ENCODE measurements at places on chromosomes 7 and 10.
A peak's percentile ranks its signal among the peaks of the same experiment; 100 is the strongest.

GRCh38 chr7:93923296-93923695 is 1.8 kb downstream of the GNG11 start:
- DNase-seq: no peak

DNA sequence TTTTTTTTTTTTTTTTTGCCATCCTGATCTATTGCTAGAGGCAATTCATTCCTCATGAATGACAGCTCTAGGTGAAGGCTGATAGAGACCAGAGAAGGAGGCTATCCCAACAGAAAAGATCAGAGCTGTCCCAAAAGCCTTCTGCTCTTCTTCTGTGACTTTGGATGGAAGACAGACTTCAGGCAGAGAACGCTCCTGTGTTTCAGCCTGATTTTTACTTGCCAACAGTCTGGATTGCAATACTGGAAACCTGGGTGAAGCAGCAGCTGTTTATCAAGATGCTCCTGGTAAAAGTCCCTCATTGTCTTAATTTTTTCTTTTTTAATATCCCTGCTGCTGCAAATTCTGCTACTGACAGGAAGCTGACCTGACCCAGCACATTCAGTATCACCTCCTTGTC is 219.5 kb downstream of the CCDC3 start:
- DNase-seq: no peak

DNA sequence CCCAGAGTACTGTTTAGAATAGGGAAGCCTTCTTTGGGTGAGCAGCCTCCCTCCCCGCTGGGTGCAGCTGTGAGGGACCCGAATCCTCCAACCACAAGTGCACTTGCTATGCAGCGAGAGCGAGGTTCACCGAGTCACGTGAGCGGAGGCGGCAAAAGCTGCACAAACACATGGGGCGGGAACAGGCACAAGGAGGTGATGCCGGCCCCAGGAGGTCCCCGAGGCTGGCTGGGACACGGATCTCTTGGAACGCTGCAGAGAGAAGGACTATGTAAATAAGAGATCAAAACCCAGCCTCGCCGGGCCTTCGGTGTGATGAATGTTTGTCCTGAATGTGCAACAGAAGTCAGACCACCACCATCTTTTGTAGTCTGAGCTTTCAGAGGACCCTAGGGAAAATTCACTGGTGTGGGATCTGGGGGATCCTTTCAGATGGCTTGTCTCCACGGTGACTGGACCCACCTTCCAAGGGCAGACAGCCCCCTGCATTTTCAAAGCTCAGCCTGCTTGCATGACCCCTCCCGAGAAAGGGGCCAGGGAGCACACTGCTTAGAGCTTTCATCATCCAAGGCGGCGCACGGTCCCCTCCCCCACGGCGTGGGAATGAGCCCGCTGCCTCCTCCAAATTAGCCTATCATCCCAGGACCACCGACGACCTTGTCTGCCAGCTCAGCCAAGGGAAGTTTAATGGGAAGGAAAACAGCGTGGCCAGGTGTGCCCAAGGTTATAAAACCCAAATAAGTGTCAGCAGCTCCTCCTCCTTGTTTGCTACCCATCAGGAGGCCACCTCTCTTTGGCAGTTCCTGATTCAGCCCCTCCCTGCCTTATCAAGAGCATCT is 327.7 kb downstream of the CXCL12 start:
- DNase-seq: no peak

GRCh38 chr10:49180444-49180860 is 7.7 kb downstream of the TMEM273 start:
- DNase-seq: no peak

DNA sequence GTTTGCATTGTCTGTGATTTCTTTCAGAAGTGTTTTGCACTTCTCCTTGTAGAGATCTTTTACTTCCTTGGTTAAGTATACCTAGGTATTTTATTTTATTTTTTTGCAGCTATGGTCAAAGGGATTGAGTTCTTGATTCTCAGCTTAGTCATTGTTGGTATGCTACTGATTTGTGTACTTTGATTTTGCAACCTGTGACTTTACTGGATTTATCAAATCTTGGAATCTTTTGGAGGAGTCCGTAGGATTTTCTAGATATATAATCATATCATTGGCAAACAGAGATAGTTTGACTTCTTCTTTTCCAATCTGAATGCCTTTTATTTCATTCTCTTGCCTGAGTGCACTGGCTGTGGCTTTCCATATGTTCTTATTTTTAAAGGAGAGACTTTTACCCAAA is 41.9 kb downstream of the CCSER2 start:
- no peak for DNase-seq

DNA sequence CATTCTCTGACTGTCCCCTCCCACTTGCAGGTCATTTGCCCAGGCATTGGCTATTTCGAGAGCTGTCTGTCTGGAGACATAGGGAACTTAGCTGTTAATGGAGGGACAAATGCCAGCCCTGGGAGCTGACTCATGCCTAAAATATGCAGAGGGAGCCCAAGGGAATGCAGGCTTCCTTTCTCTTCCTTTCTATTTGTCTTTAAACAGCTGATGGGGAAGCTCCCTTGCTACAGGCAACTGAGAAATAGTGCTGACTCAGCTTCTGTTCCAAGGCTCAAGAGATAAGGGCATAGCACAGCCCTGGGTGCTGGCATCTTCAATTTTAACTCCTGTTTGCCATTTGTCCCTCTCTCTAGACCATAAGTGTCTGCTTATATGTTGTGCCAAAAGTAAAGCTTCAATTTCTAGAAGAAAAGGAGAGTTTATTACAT is 82.7 kb upstream of the C1GALT1 start:
- peak; percentile 60 for DNase-seq

DNA sequence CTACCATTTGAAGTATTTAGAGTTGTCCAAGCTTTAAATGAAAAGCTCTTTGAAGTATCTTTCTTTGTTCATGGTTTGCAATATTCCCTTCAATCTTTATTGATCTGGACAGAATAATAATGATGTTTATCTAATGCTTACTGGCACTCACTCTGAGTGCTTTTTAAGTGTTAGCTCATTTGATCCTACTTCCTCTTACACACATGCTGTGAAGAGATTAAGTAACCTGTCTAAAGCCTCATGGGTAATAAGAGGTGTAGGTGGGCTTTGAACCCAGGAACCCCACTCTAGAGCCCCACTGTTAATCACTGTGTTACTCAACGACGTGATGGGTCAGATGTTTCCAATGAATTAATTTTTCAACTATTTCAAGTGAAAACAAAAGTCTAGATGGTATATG is 31.1 kb upstream of the ADD3 start:
- no peak for DNase-seq

GRCh38 chr10:953836-954235 is 22.3 kb upstream of the LARP4B start:
- DNase-seq: no peak

DNA sequence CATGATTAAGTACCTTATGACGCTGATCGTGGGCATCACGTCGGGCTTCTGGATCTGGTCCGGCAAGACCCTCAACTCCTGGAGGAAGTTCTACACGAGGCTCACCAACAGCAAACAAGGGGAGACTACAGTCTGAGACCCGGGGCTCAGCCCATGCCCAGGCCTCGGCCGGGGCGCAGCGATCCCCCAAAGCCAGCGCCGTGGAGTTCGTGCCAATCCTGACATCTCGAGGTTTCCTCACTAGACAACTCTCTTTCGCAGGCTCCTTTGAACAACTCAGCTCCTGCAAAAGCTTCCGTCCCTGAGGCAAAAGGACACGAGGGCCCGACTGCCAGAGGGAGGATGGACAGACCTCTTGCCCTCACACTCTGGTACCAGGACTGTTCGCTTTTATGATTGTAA is 2.5 kb downstream of the FZD1 start:
- no peak for DNase-seq

GRCh38 chr10:119348516-119349240 is 141.3 kb downstream of the GRK5 start:
- peak; percentile 52 for DNase-seq

DNA sequence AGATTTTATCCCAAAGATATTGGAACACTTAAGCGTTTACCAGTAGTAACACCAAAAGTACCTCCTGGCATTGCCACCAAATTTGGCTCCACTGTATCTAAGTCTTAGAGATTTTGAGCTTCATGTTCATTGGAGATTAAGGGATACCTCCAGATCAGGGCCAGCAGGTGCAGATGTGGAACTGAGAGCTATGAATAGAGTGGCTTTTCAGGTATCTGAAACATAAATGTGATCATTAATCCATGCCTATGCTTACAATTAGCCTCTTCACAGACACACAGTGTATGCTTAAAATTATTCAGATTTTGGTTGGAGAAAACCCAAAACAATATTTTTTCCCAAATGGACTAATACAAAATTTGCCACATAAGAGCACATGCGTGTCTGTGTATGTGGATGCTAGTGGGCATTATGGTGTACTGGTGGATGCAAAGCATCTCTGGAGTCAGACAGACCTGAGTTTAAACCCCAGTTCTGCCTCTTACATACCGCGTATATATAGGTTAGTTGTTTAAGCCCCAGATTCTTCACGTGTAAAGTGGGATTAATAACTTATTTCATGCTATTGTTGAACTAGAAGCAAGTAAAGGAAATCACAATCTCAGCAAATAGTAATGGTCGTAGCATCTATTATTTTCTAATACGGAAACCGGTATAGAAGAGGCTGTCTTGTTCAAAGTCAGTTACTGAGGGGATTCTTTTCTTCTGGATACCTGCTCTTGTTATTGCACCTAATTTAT is 6.8 kb upstream of the LRRC4 start:
- DNase-seq: no peak

- DNase-seq: no peak
Observed at GRCh38 chr10:62577666-62578291, 203.6 kb downstream of the ZNF365 start.

DNA sequence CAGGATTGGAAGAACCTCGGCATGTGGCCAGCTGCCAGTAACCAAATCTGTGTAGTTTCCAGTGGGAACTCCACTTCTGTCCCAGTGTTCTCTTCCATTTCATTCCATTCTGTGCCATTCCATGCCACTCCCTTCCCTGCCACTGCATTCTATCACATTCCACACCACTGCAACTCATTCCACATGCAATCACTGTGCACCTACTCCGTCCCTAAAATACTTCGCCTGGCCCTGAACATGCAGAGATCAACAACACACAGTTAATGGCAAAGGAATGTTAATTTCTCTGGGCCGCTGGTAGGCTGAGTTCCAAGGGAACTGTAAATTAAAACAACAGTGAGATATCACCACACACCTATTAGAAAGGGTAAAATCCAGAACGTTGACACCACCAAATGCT is 64.8 kb downstream of the AKR1B1 start:
- DNase-seq: no peak

GRCh38 chr7:77415823-77416620 is at the start of gene GSAP:
GSAP (minus strand) TSS chr7:77416349; CDS start chr7:77416321, 28 bp downstream.
- DNase-seq: peak; percentile 62

- DNase-seq: no peak
Observed at GRCh38 chr7:69526570-69526969, 71.7 kb upstream of the AUTS2 start.

- DNase-seq: no peak
Observed at GRCh38 chr7:96076350-96076707, 245.6 kb downstream of the SLC25A13 start.

- peak; percentile 78 for DNase-seq
Observed at GRCh38 chr7:216360-217300, 24.3 kb downstream of the FAM20C start.

GRCh38 chr10:104648421-104648820 is 7.3 kb downstream of the SORCS3 start:
- DNase-seq: no peak

GRCh38 chr10:93766918-93767317 is 9.2 kb downstream of the LGI1 start:
- DNase-seq: no peak

DNA sequence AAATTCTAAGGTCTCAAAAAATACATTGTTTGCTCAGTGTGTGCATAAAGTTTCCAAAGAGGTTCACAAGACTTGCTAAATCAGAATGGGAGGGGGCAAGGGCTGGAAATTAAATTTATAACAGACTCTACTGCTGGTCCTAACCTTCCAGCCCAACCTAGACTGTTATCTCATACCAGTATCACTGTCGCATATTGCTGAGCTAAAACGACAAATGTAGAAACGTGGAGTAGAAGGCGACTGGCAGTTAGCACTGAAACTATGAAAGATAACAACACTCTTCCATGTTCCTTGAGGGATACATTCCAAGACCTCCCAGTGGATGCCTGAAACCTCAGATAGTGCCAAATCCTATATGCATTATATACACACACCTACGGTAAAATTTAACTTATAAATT is 514.3 kb downstream of the KCNMA1 start:
- DNase-seq: no peak

GRCh38 chr7:142796001-142796500 is 25.3 kb downstream of the PRSS2 start:
- DNase-seq: no peak

GRCh38 chr10:111295788-111296187 is 219.0 kb downstream of the ADRA2A start:
- no peak for DNase-seq

- DNase-seq: no peak
Observed at GRCh38 chr7:30970074-30970473, 6.3 kb downstream of the GHRHR start.

DNA sequence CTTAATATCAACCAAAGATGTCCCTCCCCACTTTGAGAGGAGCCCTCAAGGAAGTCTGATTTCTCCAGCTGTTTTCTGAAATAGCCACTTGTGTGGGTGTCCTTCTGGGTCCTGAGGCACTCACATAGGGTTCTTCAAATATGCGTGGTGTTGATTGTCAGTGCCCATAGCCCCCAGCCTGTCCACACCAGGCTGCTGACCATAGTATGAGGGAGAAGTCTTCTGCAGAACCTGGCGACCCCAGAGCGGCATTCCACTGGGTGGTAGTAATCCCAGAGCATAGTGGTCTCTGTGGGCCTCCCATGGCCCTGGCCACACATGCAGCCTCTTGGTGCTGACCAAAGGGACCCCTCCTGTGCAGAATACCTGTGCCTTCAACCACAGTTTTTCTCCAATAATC is 82.7 kb upstream of the MACROH2A2 start:
- no peak for DNase-seq

- peak; percentile 92 for DNase-seq
Observed at GRCh38 chr7:44073664-44074348, 8.4 kb upstream of the PGAM2 start.

GRCh38 chr10:100835810-100836209 is 77.0 kb upstream of the SLF2 start:
- no peak for DNase-seq

DNA sequence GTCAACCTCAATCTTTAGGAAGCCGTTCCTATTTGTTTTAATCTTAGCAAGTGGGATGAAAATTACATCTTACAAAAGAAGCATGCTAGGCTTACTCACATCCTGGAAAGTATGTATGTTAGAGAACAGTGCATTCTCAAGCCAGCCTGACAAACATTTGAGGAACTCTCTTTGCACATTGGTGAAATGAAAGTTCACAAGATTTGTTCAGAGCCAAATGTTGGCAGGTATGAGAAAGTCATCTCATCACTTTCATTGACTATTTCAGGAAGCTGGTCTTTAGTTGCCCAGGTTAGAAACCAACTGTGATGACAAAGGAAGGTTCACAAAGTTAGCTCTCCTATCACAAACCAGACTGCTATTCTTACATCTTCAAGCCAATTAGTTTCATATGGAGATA is 57.1 kb downstream of the ABCB1 start:
- no peak for DNase-seq

- no peak for DNase-seq
Observed at GRCh38 chr7:131371411-131371810, 43.7 kb downstream of the MKLN1 start.

Measured in psoas muscle (tissue), 8 donors.